ENCODE measurements at places on chromosomes 16 and 17.

DNA sequence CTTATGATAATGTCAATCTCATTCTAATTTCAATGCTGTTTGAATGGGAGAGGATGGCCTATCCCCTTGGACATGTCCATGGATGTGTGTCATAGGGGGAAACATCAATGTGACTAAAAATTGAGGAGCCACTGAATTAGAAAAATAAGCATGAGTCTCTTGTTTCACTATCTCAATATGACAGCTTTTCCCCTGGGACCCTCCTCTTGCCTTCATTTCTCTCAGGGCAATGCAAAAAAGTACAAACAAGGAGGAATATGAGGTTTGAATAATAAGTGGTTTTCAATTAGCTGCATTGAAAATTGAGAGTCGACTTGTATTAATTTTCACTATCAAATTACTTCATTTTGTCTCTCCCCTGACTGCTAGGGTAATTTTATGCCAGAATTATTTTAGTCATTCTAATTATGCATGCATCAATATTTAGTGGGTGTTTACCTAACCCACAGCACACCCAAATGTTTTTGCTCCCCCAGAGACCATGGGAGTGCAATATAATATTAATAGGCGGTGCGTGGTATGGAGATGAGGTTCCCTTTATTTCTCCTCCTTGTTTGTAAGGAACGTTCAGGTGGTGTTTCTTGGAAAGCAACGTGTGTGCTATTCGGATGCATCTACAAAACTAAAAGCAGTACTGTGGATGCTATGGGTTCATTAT lies 6.8 kb upstream of the SDR42E1 start:
- DNase-seq, result no peak

DNA sequence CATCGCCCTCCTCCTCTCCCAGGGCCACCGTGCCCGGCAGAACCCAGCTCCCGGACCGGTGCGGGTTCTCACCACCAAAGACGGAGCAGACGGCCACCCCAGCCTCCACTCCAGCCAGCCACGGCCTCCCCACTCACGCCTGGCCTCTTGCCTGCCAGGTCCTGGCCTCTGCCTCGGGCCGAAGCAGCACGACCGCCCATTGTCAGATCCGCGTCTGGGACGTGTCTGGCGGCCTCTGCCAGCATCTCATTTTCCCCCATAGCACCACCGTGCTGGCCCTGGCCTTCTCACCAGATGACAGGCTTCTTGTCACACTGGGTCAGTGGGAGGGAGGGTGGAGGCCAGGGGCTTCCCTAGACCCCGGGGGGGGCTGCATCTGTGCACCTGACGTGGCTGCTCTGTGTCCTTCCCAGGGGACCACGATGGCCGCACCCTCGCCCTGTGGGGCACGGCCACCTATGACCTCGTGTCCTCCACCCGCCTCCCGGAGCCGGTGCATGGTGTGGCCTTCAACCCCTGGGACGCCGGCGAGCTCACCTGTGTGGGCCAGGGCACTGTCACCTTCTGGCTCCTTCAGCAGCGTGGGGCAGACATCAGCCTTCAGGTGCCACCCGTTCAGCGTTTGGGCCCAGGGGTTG lies 6.6 kb upstream of the RHOT2 start:
- DNase-seq, result no peak

DNA sequence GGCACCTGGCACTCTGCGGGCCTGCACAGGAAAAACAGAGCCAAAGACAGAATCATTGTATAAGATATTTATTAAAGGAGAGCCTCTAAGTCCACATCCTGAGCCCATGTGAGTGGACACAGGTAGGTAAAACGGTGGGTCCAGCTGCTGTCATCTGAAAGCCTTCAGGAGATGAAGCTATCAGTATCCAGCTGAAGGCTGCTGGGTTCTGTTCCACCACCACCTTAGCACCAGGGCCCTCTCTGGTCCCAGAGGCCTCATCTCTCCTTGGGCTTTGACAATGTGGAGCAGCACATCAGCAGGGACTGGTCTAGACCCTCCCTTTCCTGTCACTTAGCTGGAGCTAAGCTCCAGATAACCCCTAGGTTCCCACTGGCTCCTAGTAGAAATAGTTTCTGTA lies 7.3 kb downstream of the TMEM106A start:
- DNase-seq, result no peak

DNA sequence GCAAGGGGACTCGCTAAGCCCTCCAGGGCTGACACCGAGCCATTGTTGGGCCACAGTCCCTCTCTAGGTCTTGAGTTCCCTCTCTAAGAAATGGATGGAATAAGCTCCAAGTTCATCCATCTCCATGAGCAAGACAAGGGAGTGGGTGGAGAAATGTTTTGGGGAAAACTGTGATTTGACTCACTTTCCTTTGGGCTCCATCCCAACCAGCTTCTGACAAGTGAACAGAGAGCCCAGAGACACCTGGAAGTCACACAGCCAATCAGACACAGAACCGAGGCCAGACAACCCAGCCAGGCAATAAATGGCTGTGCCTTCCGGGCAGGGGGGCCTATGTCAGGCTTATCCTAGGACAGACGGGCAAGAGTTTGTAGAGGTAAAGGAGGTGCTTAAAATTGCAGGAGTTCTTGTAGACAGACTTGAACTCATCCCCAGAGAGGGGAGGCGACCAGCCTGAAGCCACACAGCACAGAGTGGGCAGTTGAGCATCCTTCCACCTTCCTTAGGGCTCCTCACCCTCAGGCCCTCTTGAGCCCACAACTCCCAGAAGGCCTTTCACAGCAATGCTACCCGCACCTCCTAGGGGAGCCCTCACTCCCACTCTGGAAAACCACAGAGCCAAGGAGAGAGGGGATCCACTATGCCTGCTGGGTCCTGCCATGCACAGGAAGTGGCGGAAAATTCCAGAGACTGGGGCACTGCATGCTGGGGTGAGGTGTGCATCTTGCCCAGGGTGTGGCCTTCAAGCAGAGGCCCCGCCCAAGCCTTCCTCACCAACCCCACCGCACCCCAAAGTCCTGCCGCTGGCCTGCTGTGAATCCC lies 9.5 kb upstream of the FAM83G start:
- no peak for DNase-seq

DNA sequence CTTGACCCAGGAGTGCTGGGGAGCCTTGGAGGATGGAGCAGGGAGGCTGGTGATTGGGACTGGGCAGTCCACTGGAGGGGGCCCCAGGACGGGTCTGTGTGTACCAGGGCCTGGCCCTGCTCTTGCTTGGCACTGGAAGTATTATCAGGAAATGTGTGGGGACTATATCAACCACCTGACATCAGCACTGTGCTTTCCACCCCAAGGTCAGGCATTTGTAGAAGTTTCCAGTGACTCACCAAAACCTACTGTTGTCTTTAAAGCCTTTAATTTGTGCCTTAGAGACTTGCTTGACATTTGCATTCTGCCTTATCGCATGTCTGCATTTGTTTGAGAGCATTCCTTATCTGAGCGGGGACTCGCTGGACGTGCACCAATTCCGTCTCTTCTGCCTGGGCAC lies 323.1 kb downstream of the FOXL1 start:
- DNase-seq, result no peak

- no peak for DNase-seq
Measured at GRCh38 chr17:72176516-72176851, 55.7 kb downstream of the SOX9 start.

GRCh38 chr16:83878838-83879237 lies 20.1 kb upstream of the MLYCD start:
- no peak for DNase-seq

GRCh38 chr17:79803421-79803996 lies 6.6 kb upstream of the CBX8 start:
- no peak for DNase-seq

DNA sequence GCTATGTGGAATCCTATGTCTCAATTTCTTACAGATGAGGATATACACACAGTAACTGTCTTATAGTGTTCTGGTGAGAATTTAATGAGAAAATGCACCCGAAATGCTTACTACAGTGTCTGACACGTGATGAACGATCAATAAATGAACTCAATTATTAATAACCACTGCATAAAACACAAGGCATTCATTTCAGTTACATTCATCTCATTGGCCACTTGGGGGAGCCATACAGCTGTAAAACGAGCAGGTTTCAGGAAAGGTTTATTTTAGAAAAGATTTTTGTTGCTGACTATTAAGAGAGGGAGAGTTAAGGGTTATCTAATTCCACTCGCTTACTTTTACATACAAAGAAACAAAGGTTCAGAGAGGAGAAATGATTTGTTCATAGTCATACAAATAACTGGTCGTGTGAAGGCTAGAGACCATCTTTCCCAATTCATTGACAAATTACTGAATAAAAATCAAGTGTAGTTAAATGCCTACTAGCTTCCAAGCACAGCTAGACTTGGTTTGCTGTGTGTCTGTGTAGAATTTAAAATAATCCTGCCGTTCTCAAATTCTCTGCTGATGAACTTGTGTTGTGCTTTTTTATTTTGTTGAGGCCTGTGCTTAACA lies 160.1 kb downstream of the MAP2K4 start:
- no peak for DNase-seq

- DNase-seq, result no peak
Measured at GRCh38 chr16:35194681-35195080, 1735.3 kb downstream of the TP53TG3F start.

DNA sequence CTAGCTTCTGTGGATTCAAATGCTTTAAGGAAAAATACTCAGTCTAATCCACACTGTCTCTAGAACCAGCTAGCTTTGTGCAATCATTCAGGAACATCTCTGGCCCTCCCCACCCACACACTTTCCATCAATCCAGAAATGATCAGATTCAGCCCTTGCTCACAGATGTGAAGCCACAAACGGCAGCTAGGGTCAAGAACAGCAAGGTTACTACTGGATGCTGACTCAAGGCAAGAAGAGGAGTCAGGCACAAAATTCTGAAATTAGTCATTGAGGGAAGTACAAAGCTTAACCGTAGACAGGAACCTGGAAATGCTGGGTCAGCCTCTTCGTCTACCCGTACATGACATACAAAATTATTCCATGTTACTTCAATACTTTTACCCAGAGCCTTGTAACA lies 174.6 kb downstream of the CDH13 start:
- DNase-seq, result no peak

DNA sequence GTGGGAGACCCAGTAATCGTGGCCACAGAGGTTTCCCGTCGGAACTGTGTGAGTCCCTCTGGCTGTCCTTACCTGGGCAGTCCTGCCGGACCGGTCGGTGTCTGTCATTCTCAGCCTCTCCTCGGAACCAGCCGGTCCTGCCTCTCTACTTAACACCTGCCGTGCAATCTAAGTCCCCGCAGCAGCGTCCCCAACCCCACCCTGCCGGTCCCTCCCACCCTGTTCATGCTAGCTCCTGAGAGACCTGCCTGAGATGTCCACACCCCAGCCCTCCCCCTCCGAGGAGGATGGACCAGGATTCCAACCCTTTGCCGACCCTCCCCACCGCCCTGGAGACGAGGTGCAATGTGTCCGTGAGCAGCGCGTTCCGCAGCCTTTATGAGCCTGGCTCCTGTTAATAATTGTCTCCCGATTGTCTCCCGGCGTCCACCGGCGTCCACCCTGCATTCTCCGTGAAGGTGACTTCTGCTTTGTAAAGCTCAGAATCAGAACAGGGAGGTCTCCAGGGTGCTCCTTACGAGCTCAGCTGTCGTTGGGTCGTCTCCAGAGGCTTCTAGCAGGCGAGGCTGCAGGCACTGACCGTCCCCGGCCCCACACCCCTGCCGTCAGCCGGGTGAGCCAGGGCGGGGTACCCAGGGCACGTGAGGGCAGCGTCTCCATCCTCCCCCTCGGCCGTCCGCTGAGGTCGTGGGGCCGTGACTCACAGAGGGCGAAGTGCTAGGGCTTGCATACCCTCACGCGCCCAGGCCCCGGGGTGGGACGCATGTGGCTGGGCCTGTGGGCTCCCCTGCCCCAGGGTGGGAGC lies 10.1 kb downstream of the METRNL start:
- no peak for DNase-seq

GRCh38 chr17:79104898-79105600 lies 30.4 kb downstream of the ENGASE start:
- DNase-seq, result no peak

DNA sequence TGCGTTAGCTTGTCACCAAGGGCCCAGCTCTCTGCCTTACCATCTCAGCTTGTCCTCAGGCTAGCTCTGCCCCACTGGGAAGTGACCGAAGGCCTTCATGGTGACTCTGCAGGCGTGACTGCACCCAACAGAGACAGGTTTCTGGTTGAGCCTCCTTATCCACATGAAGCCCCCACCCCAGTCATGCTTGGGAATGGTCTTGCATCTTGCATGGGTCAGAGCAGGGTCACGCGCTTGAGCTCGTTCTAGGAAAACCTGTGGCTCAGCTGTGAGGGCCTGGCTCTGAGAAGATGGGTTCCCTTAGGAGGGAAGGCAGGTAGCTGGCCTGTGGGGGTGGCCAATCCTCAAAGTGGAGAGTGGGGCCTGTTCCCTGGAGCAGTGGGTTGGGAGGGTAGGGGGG lies 122.8 kb downstream of the BANP start:
- DNase-seq, result no peak

GRCh38 chr17:6259899-6260298 lies 175.0 kb downstream of the AIPL1 start:
- no peak for DNase-seq

GRCh38 chr17:17670701-17671305 lies 10.5 kb upstream of the RAI1 start:
- DNase-seq, result no peak

DNA sequence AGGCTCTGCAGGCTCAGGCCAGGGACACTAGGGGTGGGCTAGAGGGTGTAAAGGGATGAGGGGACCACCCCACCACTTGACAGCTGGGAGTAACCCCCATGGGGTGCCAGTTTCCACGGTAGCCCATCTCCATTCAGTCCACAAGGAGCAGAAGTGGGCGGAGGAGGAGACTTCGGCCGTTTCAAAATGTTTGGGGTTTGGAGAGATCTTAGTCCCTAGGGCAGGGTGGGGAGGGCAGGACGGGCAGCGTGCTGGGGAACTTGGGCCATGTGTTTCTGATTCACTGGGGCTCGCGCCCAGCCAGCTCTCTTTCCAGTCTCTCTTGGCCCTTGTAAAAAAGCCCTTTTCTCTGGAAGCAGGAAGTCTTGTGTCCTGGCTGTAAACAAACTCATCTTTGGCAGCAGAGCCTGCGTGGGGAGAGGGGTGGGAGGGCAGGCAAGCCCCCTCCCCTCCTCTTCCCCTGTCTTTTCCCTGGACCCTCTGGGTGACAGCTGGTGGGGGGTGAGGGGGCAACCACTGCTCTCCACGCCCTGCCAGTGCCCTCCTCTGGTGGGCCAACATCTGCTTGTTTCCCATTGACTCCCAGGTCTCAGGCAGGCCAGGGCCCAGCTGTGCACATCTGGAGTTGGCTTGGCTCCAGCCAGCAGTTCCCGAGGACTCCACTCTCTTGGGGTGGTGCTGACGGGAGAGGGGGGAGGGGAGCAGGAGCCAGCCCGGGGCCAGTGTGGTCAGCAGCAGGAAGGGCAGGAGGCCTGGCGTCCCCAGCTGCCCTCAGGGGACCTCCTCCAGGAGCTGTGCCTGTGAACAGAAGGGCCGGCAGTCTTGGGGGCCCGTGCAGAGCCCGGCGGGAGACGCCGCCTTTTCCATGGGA lies 8.1 kb downstream of the CYGB start:
- no peak for DNase-seq

- no peak for DNase-seq
Measured at GRCh38 chr17:48679385-48680096, 42.8 kb downstream of the PRAC1 start.

- DNase-seq, result no peak
Measured at GRCh38 chr17:69418535-69418934, 4.0 kb downstream of the MAP2K6 start.

Data from activated naive CD8-positive, alpha-beta T cell treated with anti-CD3 and anti-CD28 coated beads, Interleukin-2, amount 50 U/mL, for 16 hours (primary cell).